ENCODE measurements at places on chromosomes 2 and 18.
A peak's percentile ranks its signal among the peaks of the same experiment; 100 is the strongest.

DNA sequence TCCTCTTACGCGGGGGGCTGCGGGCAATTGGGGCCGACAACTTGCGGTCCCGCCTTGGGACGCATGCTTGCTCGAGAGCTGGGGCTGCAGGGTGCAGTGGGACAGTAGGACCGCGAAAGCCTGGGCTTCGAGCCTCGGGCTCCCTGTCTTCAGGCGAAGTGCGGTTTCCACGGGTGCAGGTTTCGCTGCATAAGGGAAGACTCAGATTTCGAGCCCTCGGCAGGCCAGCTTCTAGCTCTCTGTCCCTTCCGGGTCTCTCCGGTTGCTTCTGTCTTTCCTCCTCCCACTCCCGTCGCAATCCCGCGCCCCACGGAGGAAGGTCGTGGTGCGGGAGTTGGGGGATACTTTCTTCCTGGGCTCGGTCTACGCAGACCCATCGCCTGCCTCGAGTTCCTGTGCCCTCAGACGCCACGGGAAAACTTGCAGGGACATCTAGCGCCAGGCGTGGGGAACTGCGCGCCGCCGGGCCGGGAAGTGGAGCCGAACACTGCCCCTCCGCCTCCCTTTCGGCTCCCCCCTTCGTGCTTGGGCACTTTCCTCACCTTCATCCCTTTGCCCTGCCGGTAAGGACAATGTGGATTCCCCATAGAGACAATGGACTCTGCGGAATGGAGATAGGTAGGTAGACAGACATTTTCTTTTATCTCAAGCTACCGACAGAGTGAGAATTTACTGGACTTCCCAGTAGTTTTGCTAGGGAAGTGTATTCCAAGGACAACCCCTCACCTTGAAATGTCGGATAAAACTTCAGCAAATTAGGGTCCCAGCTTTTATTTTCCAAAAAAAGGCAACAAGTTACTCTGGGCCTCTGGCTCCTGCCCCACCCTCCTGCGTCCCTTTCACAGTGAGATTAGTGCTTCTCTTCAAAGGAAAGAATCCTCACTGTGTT, 4.2 kb upstream of the HOXD13 start:
- peak; percentile 26 for DNase-seq

- DNase-seq, result no peak
Observed at GRCh38 chr18:75200071-75200470, 8.9 kb downstream of the PTGR3 start.

- DNase-seq, result no peak
Observed at GRCh38 chr2:241775223-241776177, 1.1 kb upstream of the GAL3ST2 start.

DNA sequence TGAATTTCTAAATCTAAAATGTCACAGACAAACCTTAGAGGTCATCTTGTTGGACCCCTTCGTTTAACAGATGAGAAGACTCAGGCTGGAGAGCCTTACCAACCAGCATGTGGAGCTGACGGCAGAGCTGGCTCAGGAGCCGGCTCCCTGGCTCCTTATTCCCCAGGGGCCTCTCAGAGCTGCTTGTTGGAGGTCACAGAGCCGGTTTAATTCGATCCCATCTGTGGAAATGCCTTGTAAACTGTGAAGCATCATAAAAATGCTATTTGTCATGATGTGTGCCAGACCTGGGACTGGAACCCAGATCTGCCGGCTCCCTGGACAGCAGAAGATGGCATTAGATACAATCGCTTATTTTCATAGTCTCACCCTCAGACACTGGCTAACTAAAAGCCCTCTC, 8.2 kb upstream of the CIB4 start:
- no peak for DNase-seq

GRCh38 chr2:70613521-70613920, 59.9 kb upstream of the TGFA start:
- DNase-seq, result no peak

DNA sequence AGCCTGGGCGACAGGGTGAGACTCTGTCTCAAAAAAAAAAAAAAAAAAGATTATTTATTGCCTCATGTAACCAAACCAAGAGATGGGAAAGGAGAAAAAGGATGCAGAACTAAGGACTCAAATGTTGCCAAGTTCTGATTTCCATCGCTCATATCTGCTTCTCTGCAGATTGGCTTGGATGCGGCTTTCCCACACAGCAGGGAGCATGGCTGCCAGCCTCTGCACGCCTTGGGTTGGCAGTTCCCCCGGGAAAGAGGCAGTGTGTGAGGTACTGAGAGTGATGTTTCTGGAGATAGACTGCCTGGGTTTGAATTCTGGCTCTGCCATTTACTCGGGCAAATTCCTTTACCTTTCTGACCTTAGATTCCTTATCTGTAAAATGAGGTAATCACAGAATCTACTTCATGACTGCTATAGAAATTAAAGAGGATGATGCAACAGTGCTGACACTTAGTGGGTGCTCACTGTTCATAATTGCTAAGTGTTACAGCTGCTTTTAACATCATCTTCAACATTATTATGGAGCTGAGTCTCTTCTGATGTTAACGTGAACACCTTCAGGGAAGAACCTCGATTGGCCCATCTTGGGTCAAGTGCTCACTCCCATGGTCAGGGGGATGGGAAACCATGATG, 68.8 kb downstream of the ACAA2 start:
- DNase-seq, result no peak

GRCh38 chr2:182818925-182819324, 47.5 kb downstream of the FRZB start:
- DNase-seq, result no peak

Measured in pons (tissue), 1 donor.